Dorsolateral prefrontal cortex (tissue), 122 donors: ENCODE measurements at places on chromosomes 1 and 21. TPM values are rescaled to one million over a fixed set of nuclear protein-coding genes. Genes with fewer than 3 reads are reported as not detected.

Gene PRKCZ
- 159 TPM for total RNA-seq

Gene FCGR1A
- 8.9 TPM for total RNA-seq

Gene MTR
- 42.2 TPM for total RNA-seq

Gene AUNIP
- total RNA-seq, result 1.9 TPM

Gene AADACL4
- not detected for total RNA-seq

Gene TMEM125
- 16.4 TPM for total RNA-seq

Gene C1orf56
- total RNA-seq, result 2.6 TPM

Gene DISP3
- total RNA-seq, result 8.2 TPM

Gene DNASE2B
- total RNA-seq, result not detected

Gene ERVH48-1
- not detected for total RNA-seq

Gene SPATA45
- total RNA-seq, result not detected

Gene AVPR1B
- 0.21 TPM for total RNA-seq

Gene AMY1A
- total RNA-seq, result not detected

Gene GPR161
- total RNA-seq, result 15.4 TPM

Gene KLHDC9
- 26.8 TPM for total RNA-seq

Gene HSPA6
- 1.4 TPM for total RNA-seq

Gene BECN2
- not detected for total RNA-seq

Gene OR2T2
- 0.14 TPM for total RNA-seq

Gene EPHB2
- 17.2 TPM for total RNA-seq

Gene SELP
- total RNA-seq, result 0.34 TPM

Gene FAM151A
- not detected for total RNA-seq

Gene DNALI1
- total RNA-seq, result 19.9 TPM

Gene MNDA
- 6.7 TPM for total RNA-seq

Gene ADCY10
- 2.0 TPM for total RNA-seq

Gene TRIM62
- 10.4 TPM for total RNA-seq

Gene CLDN17
- not detected for total RNA-seq

Gene CA14
- total RNA-seq, result 15.0 TPM

Gene ERICH3
- 27.6 TPM for total RNA-seq

Gene UMODL1
- total RNA-seq, result 2.2 TPM

Gene AMY1C
- not detected for total RNA-seq

Gene KIF17
- 36.0 TPM for total RNA-seq

Gene TFF1
- not detected for total RNA-seq

Gene RPE65
- 1.1 TPM for total RNA-seq

Gene MLLT11
- total RNA-seq, result 104 TPM

Gene RSPO1
- total RNA-seq, result 0.39 TPM

Gene GJA5
- 2.7 TPM for total RNA-seq

Gene AXDND1
- 0.67 TPM for total RNA-seq

Gene GPX7
- 6.5 TPM for total RNA-seq

Gene ICOSLG
- total RNA-seq, result 22.4 TPM

Gene MEGF6
- total RNA-seq, result 1.1 TPM

Gene LRRC52
- total RNA-seq, result not detected

Gene SPATA46
- not detected for total RNA-seq
